Small intestine (tissue), 16 donors: ENCODE measurements at places on chromosomes 3 and 15. TPM values are rescaled to one million over a fixed set of nuclear protein-coding genes. Genes with fewer than 3 reads are reported as not detected.

- H3K4me3 ChIP-seq: no peak overlapping the region
- DNase-seq: peak; percentile 86
- no peaks in the 10 kb centered on the region for H3K36me3 ChIP-seq
Measured at GRCh38 chr3:120678331-120678947, 3.6 kb downstream of the HGD start.

GRCh38 chr3:42547401-42547945, 34.3 kb downstream of the SEC22C start:
- DNase-seq: peak; percentile 71
- no peaks in the 10 kb centered on the region for H3K36me3 ChIP-seq
- H3K4me1 ChIP-seq: no peaks in the 10 kb centered on the region
- H3K27me3 ChIP-seq: no peaks in the 10 kb centered on the region

DNA sequence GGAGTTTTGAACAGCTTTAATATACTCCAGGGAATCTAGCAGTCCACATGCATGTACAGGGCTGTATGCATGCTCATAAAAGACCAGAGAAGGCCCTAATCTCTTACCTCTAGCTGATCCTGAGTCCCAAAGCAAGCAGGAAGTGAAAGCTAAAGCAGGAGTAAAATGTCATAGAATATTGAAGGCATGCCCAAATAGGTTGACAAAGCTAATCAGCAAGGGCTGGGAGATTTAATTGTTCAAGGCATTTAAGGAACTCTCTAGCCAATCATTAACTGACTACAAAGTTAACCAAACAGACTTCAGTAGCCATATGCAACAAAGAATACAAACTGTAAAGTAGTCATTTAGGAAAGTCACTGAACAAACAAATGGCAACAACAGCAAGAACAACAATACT, 85.8 kb upstream of the KBTBD8 start:
- no peak overlapping the region for H3K4me3 ChIP-seq
- H3K36me3 ChIP-seq: no peaks in the 10 kb centered on the region
- no peaks in the 10 kb centered on the region for H3K27me3 ChIP-seq
- H3K4me1 ChIP-seq: no peaks in the 10 kb centered on the region

DNA sequence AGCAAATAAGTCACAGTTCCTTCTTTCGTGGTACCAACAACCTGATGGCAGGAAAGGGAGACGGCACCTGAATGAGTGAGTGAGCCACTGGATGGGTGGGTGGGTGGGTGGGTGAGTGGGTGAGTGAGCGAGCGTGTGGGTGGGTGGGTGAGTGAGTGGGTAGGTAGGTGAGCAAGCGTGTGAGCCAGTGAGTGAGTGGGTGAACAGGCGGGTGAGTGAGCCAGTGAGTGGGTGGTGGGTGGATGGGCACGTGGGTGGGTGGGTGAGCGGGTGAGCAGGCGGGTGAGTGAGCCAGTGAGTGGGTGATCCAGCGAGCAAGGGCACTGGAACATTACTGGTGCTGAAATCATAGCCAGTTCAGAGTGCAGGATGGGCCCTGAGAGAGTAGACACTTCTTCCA, 152.8 kb downstream of the MEGF11 start:
- DNase-seq: no peak
- H3K27me3 ChIP-seq: peaks cover 3% of the 10 kb centered on the region
- no peaks in the 10 kb centered on the region for H3K4me1 ChIP-seq
- no peaks in the 10 kb centered on the region for H3K36me3 ChIP-seq

DNA sequence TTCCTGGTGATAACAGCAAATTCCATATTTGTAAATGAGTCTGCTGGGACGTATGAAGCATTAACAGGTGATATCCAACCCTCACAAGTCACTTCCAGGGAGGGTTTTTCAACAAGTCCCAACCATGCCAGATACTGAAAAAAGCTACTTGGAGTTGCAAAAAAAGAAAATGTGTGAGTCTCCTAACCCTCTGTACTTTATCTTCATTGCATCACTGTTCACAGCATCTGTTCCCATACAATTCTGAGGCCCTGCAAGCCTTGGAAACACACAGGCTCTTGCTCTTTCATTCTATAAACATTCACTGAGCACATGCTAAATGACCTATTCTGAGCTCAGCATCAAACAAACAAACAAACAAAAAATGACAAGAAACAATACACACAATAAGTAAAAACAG, 120.8 kb downstream of the RFTN1 start:
- no peaks in the 10 kb centered on the region for H3K27me3 ChIP-seq
- no peaks in the 10 kb centered on the region for H3K36me3 ChIP-seq
- peaks cover 4% of the 10 kb centered on the region for H3K4me1 ChIP-seq
- no peak overlapping the region for H3K4me3 ChIP-seq
- no peak for DNase-seq

DNA sequence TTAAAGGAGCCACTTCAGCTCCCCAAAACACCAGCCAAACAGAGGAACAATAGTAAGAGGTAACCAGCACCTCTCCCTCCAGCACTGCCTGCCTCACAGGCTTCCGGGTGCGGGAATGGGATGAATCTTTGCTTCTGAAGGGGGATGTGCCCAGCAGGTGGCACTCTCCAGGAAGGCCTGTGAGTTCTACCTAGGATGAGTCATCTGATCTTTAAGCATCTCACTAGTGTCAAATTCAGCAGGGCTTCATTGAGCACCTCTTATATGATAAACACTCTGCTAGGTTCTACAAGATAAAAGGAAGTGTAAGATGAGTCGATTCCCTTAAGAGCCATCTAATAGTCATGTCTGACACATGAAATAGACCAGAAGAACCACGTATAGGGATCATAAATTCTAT, 237.4 kb upstream of the UMPS start:
- DNase-seq: peak; percentile 73
- no peak overlapping the region for H3K4me3 ChIP-seq
- peaks cover 3% of the 10 kb centered on the region for H3K36me3 ChIP-seq
- H3K4me1 ChIP-seq: no peaks in the 10 kb centered on the region

DNA sequence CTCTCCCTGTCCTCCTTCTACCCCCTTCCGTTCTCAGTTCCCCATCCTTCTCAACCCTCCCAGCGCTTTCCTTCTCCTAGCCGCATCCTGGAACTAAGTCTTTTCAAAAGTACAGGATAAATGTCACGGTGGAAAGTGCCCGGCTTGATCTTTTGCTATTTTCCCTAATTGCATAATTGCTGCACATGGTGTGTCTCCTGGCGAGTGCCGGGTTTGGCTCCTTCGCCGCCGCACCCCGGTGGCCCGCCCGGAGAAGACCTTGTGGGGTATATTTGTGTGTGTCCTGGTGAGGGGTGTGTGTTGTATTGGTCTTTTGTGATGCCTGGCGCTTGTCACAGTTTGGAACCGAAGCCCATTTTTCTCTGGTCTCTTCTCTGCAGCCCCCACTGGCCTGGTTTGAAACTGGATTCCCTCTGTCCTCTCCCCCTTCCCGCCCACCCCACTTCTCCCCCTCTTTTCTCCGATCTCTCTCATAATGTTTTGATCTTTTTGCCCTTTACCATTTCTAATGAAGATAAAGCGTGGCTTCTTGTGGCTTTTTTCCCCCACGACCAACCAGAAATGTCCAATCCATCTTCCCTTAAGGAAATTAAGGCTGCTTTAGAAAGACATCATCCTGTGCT, 692 bp downstream of the UBE2E2 start:
- no peaks in the 10 kb centered on the region for H3K36me3 ChIP-seq
- H3K27ac ChIP-seq: peak overlapping the region; percentile 87
- H3K4me1 ChIP-seq: no peaks in the 10 kb centered on the region
- peaks cover 3% of the 10 kb centered on the region for H3K27me3 ChIP-seq
- H3K4me3 ChIP-seq: peak overlapping the region; percentile 84

Gene NANOGP8
- polyA plus RNA-seq: 0.37 TPM

- DNase-seq: no peak
- no peak overlapping the region for H3K4me3 ChIP-seq
- H3K4me1 ChIP-seq: peaks cover 42% of the 10 kb centered on the region
- H3K36me3 ChIP-seq: no peaks in the 10 kb centered on the region
- no peaks in the 10 kb centered on the region for H3K27me3 ChIP-seq
- peak overlapping the region; percentile 37 for H3K27ac ChIP-seq
Measured at GRCh38 chr3:11619946-11620652, 23.6 kb downstream of the VGLL4 start.

DNA sequence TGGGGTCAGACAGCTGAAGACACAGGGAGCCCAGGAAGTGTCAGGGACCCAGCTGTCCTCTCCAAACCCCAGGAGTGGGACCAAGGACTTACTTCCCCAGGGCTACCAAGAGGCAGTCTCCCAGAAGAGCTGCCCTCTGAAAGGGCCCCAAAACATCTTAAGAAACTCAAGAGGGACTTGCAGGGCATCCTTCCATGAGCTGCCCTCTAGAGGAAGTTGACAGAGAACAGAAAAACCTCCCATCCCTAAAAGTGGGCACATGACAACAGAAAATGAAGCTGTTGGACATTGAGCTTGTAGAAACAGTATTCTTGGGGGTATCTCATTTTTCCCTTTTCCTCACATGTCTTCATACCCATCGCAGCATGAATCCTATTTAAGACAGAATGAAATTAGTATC, 58.9 kb downstream of the MECOM start:
- no peaks in the 10 kb centered on the region for H3K36me3 ChIP-seq
- H3K4me1 ChIP-seq: no peaks in the 10 kb centered on the region
- DNase-seq: no peak
- no peak overlapping the region for H3K27ac ChIP-seq
- H3K4me3 ChIP-seq: no peak overlapping the region

GRCh38 chr3:65265942-65266590, 578.3 kb upstream of the ADAMTS9 start:
- DNase-seq: no peak
- no peaks in the 10 kb centered on the region for H3K36me3 ChIP-seq
- no peak overlapping the region for H3K4me3 ChIP-seq
- no peaks in the 10 kb centered on the region for H3K27me3 ChIP-seq
- no peak overlapping the region for H3K27ac ChIP-seq

Gene GOLGA8S
- not detected for polyA plus RNA-seq

- H3K36me3 ChIP-seq: no peaks in the 10 kb centered on the region
- DNase-seq: no peak
- H3K4me1 ChIP-seq: no peaks in the 10 kb centered on the region
- no peak overlapping the region for H3K27ac ChIP-seq
Measured at GRCh38 chr3:188507244-188507720, 353.3 kb downstream of the LPP start.

- H3K4me1 ChIP-seq: no peaks in the 10 kb centered on the region
- no peak overlapping the region for H3K27ac ChIP-seq
- DNase-seq: no peak
- no peak overlapping the region for H3K4me3 ChIP-seq
- no peaks in the 10 kb centered on the region for H3K36me3 ChIP-seq
Measured at GRCh38 chr3:55789516-55789915, 302.4 kb upstream of the WNT5A start.

GRCh38 chr3:136982520-136983138, 24.8 kb downstream of the IL20RB start:
- no peaks in the 10 kb centered on the region for H3K36me3 ChIP-seq
- DNase-seq: peak; percentile 15
- H3K27ac ChIP-seq: no peak overlapping the region
- H3K27me3 ChIP-seq: no peaks in the 10 kb centered on the region
- no peak overlapping the region for H3K4me3 ChIP-seq
- H3K4me1 ChIP-seq: peaks cover 5% of the 10 kb centered on the region

Gene MESP1
- polyA plus RNA-seq: 1.1 TPM

- no peaks in the 10 kb centered on the region for H3K27me3 ChIP-seq
- no peak overlapping the region for H3K27ac ChIP-seq
- no peak for DNase-seq
- H3K4me3 ChIP-seq: no peak overlapping the region
- H3K36me3 ChIP-seq: no peaks in the 10 kb centered on the region
Measured at GRCh38 chr15:78597583-78597982, 23.2 kb downstream of the CHRNA3 start.

GRCh38 chr3:125069452-125069851, 13.7 kb upstream of the HEG1 start:
- H3K27ac ChIP-seq: no peak overlapping the region
- H3K4me1 ChIP-seq: no peaks in the 10 kb centered on the region
- no peak for DNase-seq
- H3K36me3 ChIP-seq: no peaks in the 10 kb centered on the region

GRCh38 chr15:60745469-60746061, 266.6 kb upstream of the ICE2 start:
- no peaks in the 10 kb centered on the region for H3K36me3 ChIP-seq
- no peaks in the 10 kb centered on the region for H3K4me1 ChIP-seq
- H3K27ac ChIP-seq: no peak overlapping the region
- no peak overlapping the region for H3K4me3 ChIP-seq
- no peak for DNase-seq

GRCh38 chr3:55701997-55702396, 214.9 kb upstream of the WNT5A start:
- no peak overlapping the region for H3K27ac ChIP-seq
- DNase-seq: no peak
- no peaks in the 10 kb centered on the region for H3K36me3 ChIP-seq
- no peaks in the 10 kb centered on the region for H3K27me3 ChIP-seq
- no peaks in the 10 kb centered on the region for H3K4me1 ChIP-seq

DNA sequence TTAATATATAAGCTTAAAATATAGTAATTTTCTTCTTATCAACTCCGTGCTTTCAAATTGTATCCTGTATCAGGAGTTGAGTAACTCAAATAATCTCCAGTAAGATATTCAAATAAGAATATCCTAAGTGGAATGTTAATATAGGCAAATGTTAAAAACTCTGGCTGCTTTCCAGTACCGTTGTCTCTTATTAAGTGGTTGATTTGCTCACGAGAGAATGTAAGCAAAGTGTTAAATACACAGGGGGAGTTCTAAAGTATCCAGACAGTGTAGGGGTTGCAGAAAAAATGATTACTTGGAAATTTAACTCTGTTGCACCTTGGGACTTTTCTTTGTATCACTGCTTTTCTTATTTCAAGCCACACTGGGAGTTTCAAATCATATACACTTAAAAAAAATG, 478.9 kb upstream of the TBL1XR1 start:
- H3K4me1 ChIP-seq: peaks cover 6% of the 10 kb centered on the region
- DNase-seq: no peak
- no peak overlapping the region for H3K4me3 ChIP-seq

DNA sequence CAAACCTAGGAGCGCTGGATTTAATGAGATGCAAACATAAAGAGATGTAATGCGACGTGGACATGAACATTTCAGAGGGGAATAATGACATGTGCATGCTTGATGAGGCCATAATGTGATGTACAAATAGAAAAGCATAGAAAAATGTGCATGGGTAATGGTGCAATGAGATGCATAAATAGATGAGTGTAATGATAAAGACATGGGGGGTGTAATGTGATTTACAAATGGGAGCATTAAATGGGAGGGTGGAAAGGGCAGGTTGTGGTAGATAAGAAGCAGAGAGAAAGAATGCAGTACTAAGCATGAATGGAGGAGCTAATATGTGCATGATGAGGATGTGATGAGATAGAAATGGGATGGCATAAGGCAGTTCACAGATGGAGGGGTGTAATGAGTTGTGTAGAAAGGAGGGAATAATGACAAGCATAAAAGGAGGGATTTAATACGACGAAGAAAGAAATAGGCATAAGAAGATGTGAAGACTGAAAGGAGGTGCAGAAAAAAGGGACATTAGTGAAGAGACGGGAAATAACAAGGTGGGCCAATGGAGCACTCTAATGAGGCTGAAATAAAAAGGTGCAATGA, 137.5 kb upstream of the CCNL1 start:
- no peaks in the 10 kb centered on the region for H3K36me3 ChIP-seq
- no peaks in the 10 kb centered on the region for H3K4me1 ChIP-seq
- H3K4me3 ChIP-seq: no peak overlapping the region
- no peaks in the 10 kb centered on the region for H3K27me3 ChIP-seq

- H3K4me1 ChIP-seq: no peaks in the 10 kb centered on the region
- no peak overlapping the region for H3K27ac ChIP-seq
- H3K4me3 ChIP-seq: no peak overlapping the region
- no peaks in the 10 kb centered on the region for H3K27me3 ChIP-seq
- no peak for DNase-seq
Measured at GRCh38 chr3:32643354-32643753, 41.6 kb upstream of the CNOT10 start.

Gene NDN
- polyA plus RNA-seq: 7.6 TPM

Gene TTLL13
- polyA plus RNA-seq: 0.45 TPM

Gene C3orf85
- polyA plus RNA-seq: 131 TPM

Gene CSPG4
- 0.54 TPM for polyA plus RNA-seq

Gene PRR20G
- polyA plus RNA-seq: not detected

Gene TRPM1
- not detected for polyA plus RNA-seq

Gene ACTRT3
- polyA plus RNA-seq: 2.0 TPM

Gene GALNT15
- 0.67 TPM for polyA plus RNA-seq
